ENCODE measurements at places on chromosomes 11 and 22.

DNA sequence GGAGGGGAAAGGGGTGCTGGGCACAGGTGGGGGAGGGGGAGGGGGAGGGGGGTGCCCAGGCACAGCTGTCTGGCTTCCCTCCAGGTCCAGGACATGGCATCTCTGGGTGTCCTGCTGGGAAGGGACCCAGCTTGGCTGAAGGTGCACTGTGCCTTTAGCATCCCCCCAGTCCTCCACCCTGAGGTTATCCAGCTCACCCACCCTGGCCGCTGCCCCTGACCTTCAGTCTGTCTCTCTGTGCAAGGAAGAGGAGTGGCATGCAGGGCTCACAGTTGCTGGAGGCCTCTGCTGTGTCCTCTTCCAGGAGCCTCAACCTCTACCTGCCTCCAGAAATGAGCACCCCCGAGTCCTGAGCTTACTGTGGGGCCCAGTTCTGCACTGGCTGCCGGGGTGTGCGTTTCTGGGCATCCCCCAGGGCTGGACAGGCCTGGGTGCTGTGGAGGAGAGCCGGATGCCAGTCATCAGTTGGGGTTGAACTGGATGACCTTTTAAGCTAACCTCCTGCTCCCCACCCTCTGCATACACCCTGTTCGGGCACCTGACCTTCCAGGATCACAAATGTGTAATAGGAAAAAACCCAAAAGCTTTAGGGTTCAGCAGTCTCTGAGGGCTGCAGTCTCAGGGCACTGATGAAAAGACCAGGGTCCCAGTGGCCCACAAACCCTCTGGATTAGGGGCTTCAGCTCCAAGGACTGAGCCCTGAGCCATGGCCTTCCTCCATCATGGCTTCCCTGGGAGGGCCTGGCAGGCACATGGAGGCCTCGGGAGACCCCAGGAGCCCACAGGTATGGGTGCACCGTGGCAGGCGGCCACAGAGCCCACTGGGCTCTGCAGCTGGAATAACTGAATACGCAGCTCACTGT lies 9.6 kb upstream of the CTSD start:
- no peak for DNase-seq

GRCh38 chr11:117969160-117969991 lies 16.8 kb upstream of the IL10RA start:
- no peak for DNase-seq

DNA sequence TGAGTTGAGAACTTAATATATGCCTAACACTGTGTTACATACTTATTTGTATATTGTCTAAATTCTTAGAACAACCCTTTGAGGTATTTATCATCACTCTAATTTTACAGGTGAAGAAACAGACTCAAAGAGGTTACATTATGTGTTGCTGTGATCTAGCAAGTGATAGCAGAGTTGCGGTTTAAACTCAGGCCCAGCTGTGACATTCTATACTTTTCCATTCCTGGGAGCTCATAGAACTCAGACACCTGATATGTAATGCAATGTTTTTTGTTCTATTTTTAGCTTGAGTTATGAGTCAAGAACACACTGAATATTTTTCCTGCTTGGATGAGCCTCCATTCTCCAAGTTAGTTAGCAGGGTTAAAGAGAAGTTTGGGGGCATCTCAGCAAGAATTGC lies 449.7 kb upstream of the DDI1 start:
- no peak for DNase-seq

GRCh38 chr22:27270818-27271510 lies 530.6 kb downstream of the MN1 start:
- no peak for DNase-seq

- DNase-seq: no peak
Measured at GRCh38 chr11:126307706-126308105, 3.8 kb downstream of the DCPS start.

- no peak for DNase-seq
Measured at GRCh38 chr11:66619080-66619554, 2.7 kb downstream of the RBM14 start.

DNA sequence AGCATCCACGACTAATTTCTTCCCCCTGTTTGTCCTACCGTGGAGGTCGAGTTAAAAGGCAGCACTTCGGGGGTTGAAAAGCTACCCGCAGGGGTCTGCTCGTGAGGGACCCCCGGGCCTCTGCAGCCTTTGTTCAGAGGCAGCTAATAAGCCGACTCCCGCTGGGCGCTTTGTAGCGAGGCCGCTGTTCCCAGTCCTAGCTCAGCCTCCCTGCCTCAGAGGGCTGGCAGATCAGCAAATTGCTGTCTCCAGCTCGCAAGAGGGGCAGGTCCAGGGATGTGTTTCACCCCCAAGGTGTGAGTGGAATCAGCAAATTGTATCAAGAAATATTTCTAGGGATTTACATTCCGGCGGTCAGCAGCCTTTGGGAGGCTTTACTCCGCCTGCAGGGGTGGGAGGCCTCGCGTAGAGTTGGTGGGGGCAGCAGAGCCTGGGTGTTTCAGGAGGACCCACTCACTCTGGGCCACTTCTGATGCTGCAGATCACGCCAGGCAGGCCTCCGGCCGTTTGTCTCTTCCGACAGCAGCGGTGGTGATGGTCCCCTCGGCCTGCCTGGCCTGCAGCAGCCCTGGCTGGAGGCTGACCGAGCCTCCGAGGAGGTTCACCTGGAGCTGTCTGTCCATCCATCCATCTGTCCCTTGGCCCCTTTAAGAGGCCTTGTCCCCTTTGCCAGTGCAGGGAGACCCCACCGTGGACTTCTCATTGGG lies 21.6 kb upstream of the KCNQ1OT1 start:
- no peak for DNase-seq

- DNase-seq: no peak
Measured at GRCh38 chr22:24810043-24810749, 4.2 kb downstream of the SGSM1 start.

GRCh38 chr11:32838505-32839274 lies 9.0 kb downstream of the PRRG4 start:
- DNase-seq: no peak

- no peak for DNase-seq
Measured at GRCh38 chr11:126603486-126603885, 248.0 kb downstream of the ST3GAL4 start.

GRCh38 chr22:37893583-37893983 lies 12.5 kb upstream of the MICALL1 start:
- DNase-seq: no peak

- DNase-seq: no peak
Measured at GRCh38 chr11:118679483-118679882, at the start of gene TREH. TREH (minus strand) TSS chr11:118679650; CDS start chr11:118679627, 23 bp downstream.

GRCh38 chr11:34460278-34460677 lies 21.5 kb downstream of the CAT start:
- no peak for DNase-seq

GRCh38 chr11:12900496-12900895 lies 108.6 kb upstream of the RASSF10 start:
- DNase-seq: no peak

GRCh38 chr22:32226326-32227104 lies 21.6 kb upstream of the RFPL2 start:
- no peak for DNase-seq

GRCh38 chr11:13850231-13851005 lies 112.1 kb upstream of the SPON1 start:
- no peak for DNase-seq

- no peak for DNase-seq
Measured at GRCh38 chr22:16824716-16825687, at the start of gene XKR3. XKR3 (minus strand) TSS chr22:16825411; CDS start chr22:16808073, 17,338 bp downstream.

DNA sequence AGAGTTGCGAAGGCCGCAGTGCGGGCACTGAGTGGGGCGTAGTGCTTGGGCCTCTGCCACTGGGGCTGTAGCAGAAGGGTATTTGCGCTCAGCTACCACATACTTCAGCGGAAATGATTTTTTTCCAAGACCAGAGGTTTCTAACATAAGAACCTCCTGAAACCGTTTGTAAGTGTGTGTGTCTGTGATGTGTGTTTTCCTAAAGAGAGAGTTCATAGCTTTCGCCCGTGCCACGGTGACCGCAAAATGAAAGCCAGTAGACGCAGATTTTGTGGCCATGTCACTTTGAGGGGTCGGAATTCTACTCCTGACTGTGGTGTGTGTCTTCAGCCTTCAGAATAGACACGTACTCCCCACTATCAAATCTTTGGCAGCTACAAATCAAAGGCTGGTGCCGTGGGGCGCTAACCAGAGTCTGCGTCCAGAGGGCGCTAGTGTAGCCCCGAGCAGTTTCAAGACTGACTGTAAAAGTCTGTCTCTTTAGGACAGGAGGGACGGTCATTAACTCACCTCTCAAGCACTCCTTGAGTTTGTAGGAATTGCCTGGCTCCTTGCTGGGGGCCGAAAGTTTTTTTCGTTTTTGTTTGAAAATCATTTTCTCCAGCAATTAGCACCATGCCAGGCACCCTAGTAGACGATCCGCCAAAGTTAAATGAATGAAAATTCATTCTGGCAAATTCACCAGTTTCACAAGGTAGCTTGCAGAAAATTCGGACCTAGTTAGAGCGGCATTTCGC lies 2.5 kb upstream of the CALCA start:
- peak; percentile 12 for DNase-seq

DNA sequence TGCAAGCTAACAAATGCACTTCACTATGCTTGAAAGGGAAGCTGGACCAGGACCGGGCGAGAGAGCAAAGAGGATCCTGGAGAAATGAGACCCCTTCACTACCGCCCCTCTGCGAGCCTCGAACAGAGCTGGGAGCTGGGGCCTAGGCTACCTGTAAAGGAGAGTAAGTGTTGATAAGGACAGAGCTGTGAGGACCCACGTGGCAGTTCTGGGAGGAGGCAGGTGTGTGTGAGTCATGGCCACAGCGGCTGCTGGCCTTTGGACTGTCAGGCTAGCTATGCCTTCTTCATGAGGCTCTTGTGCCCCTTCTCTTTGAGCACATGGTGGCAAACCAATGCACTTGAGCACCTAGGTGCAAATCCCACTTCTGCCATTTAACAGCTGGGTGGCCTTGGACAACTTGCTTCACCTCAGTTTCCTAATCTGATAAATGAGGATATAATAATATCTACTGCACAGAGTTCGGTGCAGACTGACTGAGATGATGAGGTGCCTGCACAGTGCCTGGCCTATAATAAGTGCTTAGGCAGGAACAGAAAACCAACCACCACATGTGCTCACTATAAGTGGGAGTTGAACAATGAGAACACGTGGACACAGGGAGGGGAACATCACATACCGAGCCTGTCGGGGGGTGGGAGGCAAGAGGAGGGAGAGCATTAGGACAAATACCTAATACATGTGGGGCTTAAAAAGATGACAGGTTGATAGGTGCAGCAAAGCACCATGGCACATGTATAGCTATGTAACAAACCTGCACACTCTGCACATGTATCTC lies 35.3 kb upstream of the KCNJ11 start:
- DNase-seq: no peak

DNA sequence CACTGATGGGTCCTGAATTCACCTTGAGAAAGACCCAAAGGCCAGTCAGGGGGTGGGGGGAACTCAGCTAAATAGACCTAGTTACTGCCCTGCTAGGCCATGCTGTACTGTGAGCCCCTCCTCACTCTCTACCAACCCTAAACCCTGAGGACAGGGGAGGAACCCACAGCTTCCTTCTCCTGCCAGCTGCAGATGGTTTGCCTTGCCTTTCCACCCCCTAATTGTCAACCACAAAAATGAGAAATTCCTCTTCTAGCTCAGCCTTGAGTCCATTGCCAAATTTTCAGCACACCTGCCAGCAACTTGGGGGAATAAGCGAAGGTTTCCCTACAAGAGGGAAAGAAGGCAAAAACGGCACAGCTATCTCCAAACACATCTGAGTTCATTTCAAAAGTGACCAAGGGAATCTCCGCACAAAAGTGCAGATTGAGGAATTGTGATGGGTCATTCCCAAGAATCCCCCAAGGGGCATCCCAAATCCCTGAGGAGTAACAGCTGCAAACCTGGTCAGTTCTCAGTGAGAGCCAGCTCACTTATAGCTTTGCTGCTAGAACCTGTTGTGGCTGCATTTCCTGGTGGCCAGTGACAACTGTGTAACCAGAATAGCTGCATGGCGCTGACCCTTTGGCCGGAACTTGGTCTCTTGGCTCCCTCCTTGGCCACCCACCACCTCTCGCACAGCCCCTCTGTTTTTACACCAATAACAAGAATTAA lies 2.4 kb upstream of the TTC36 start:
- DNase-seq: no peak

DNA sequence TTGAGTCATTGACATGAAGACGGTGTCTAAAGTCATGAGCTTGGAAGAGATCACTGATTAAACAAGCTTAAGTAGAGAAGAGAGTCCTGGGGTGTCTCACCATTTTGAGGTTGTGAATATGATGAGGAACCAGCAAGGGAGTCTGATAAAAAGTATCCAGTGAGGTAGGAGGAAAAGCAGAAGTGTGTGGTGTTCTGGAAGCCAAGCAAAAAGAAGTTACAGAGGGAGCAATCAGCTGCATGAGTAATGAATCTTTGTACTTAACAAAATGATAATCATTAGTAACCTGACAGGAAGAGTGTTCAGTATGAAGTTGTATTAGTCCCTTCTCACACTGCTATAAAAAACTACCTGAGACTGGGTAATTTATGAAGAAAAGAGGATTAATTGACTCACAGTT lies 131.3 kb downstream of the C11orf87 start:
- no peak for DNase-seq

DNA sequence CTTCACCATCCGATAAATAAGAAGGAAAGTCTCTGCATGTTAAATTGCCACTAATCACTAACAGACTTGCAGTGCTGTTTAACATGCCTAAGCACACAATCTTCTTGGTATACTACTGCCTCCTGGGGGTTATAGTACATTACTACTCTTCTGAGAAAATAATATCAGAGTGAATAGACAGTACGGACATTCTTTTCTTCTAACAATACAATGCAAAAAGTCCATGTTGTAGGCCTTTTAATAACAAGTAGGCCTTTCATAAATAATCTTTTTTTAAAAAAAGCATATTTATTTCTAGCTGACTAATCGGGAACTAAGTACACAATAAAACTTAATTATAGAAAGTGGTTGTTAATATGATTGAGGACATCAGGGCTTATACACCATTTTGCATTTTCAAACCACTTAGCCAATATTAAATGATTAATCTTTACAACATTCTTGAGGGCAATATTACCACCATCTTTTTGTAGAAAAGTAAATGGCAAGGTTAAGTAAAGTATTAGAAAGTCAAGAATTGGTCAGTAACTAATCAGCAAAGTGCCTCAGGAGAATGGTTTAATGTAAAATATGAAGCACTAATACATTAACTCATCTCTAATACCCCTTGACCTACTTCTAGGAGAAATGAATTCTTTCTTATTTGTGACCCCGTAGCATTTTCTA lies 84.7 kb downstream of the TTC28 start:
- DNase-seq: no peak

DNA sequence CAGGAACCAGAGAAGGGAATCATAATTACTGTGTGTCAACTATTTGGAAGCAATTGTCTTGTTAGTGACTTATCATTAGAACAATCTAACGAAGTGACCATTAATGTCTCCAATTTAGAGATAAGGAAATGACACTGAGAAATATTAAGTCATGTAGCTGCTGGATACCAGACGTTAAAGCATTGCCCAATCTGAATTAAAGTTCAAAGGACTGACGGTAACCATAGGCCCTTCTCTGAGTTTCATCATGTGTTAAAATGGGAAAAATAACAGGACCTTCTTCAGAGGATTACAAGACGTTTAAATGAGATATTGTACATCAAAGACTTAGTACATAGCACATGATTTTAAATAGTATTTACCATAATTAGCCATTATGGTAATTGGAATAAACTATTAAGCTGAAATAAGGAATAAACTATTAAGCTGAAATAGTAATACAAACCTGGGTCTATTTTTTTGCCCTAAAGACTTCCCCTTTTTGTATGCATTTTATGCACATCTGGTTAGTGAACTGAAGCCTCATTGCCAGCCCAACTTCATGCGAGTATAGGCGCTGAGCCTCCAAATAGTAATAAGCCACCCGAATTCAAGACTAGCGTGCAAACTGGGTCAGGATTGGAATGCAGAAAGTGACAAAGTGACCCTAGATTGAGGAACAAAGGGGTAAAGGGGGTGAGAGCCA lies 41.0 kb downstream of the GLYATL1 start:
- DNase-seq: no peak

Measured in stimulated activated CD8-positive, alpha-beta memory T cell treated with anti-CD3 and anti-CD28 coated beads, Interleukin-2, amount 100 ng/mL, for 1 hour (primary cell).